ENCODE measurements at places on chromosomes 16 and 17. TPM values are rescaled to one million over a fixed set of nuclear protein-coding genes. Genes with fewer than 3 reads are reported as not detected.

The GP1BA gene
- total RNA-seq, result not detected

The GEMIN4 gene
- total RNA-seq, result 21.3 TPM

The BAIAP3 gene
- total RNA-seq, result 0.09 TPM

The KCNH6 gene
- total RNA-seq, result not detected

The MYCBPAP gene
- total RNA-seq, result 1.7 TPM

The HS3ST2 gene
- total RNA-seq, result not detected

The CCDC154 gene
- total RNA-seq, result 0.41 TPM

DNA sequence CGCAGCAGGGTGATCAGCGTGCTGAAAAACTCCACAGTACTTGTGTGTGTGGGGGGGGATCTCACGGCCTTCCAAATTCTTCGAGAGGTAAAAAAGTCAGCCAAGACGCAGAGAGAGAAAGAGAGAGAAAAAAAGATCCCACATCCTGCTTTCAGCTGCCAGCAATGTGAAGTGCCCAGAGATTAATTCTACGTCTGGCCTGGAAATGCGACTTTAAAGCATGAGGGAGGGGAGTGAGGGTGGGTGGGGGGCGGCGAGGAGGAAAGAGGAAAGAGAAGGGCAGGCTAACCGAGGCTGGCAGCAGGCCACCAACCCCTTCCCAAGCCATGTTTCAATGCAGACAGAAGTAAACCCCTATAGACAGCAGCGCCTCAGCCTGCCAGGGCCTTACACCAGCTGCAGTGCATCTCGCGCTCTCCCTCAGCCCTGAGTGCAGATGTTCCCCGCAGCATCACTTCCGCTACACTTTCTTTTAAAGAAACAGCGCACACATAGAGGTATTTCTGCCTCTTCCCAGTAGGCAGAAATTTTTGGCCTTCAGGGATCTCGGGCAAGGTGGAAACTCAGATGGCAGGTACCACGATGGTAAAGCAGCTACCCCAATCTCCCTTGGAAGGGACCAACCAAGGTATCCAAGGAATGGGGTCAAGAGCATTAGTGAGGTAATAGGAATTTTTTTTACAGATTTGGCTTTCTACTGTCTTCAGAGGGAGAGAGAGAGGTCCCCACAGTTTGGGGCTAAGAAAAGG, 87.8 kb downstream of the SMG6 start:
- peak; percentile 99 for DNase-seq

DNA sequence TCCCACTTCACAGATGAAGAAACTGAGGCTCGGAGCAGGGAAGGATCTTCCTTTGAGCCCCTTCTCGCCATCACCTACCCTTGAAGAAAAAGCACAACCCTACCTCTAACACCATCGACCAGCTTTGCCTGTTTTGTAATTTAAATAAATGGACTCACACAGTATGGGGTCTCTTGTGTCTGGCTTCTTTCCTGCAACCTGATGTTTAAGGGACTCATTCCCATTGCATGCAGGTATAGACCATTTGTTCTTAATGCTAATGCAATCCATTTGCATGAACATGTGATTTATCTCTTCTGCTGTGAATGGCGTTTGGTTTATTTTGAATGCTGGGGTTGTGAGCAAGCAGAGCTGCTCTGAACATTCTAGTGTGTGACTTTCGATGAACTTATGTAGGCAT, 150.8 kb upstream of the FOXF1 start:
- DNase-seq, result no peak

GRCh38 chr16:28213396-28213795, 1.6 kb upstream of the XPO6 start:
- DNase-seq, result no peak

DNA sequence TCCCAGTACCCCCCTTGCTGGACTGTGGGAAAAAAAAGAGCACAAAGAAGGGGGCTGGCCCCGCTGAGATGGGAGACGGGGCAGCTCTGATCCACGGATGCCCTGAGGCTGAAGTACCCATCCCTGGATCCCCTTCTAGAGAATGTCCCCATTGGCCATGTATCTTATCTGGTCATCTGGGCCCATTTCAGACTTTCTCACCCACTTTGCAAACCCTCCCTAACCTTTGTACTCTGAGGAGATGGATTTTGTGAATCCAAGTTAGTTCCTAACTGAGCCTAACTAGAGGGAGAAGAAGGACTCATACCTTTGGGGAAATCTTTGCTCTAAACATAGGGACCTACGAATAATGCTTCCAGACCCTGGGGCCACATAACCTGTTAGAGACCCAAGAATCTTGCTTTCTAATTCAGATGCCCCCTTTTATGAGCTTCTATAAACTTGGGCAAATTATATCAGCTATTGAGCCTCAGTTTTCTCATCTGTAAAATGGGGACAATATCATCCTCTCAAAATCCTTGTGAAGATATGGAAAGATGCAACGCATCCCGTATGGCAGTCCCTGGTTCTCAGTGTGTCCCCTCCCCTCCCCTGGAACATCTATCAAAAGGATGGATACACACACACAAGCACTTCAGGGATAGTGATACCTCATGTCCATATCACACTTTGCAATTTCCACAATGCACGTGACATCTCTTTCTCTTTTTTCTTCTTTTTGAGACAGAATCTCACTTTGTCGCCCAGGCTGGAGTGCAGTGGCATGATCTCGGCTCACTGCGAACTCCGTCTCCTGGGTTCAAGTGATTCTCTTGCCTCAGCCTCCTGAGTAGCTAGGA, 16.8 kb upstream of the FZD2 start:
- no peak for DNase-seq

GRCh38 chr17:74218436-74218835, 5.1 kb downstream of the TTYH2 start:
- peak; percentile 79 for DNase-seq

- peak; percentile 63 for DNase-seq
Measured at GRCh38 chr16:83420206-83420760, 387.5 kb upstream of the HSBP1 start.

- peak; percentile 92 for DNase-seq
Measured at GRCh38 chr17:2122641-2123302, 67.9 kb downstream of the HIC1 start.

DNA sequence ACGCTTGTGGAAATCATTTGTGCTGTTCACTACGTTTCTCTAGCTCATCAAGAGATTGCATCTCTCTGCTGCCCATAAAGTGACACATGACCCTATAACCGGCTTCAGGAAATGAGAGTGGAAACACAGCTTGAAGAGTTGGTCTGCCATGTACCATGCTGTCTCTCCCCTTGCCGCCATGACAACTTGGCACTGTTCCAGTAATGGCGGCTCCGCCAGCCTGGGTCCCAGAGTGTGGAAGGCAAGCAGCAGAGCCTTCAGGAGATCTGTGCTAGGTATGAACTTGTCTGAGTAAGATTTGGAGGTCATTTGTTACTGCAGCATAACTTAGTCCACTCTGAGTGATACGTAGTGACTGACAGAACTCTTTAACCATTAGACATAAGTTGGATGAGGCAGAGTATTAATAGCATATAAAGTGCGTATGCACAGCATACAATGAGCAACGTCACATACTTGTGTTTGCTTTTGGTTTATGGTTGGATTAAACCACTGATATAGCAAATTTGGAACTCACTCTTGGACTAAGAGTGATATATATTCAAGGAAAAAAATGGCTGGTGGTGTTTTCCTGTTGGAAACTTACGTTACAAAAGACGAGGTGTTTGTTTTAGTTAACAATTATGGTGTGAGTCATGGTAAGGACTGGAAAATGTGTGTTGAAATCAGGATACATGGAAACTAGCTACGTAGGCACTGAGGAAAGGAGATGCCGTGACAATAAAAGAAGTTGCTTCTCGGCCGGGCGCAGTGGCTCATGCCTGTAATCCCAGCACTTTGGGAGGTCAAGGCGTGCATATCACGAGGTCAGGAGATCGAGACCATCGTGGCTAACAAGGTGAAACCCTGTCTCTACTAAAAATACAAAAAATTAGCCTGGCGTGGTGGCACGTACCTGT, 24.4 kb upstream of the PMP22 start:
- DNase-seq, result peak; percentile 39

DNA sequence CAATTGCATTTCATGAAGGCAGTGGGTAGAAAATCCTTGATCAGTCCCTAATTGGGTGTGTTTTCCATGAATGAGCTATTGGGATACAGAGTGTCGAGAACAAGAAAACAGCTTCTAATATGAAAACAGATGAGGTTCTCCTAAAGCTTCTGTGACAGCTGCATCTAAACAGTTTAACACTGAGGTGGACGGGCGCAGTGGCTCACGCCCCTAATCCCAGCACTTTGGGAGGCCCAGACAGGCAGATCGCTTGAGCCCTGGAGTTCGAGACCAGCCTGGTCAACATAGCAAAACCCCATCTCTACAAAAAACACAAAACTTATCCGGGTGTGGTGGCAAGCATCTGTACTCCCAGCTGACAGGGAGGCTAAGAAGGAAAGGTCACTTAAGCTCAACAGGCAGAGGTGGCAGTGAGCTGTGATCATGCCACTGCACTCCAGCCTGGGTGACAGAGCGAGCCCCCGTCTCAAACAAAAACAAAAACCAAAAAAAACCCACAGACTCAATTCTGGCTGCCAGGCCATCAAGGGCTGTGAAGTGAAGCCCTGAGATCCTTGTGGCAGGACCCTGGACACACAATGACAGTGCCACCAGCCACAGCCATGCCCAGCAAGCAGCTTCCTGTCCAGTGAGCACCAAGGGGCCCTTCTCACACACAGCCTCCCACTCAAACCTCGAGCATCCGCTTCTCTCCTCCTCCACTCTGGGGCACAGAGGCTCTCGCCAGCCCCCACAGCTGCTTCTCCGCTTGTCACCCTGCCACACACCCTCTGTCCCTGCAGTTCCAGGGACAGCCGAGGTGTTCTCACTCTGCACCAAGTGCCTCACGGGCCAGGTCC, 44.0 kb downstream of the ANKRD11 start:
- no peak for DNase-seq

DNA sequence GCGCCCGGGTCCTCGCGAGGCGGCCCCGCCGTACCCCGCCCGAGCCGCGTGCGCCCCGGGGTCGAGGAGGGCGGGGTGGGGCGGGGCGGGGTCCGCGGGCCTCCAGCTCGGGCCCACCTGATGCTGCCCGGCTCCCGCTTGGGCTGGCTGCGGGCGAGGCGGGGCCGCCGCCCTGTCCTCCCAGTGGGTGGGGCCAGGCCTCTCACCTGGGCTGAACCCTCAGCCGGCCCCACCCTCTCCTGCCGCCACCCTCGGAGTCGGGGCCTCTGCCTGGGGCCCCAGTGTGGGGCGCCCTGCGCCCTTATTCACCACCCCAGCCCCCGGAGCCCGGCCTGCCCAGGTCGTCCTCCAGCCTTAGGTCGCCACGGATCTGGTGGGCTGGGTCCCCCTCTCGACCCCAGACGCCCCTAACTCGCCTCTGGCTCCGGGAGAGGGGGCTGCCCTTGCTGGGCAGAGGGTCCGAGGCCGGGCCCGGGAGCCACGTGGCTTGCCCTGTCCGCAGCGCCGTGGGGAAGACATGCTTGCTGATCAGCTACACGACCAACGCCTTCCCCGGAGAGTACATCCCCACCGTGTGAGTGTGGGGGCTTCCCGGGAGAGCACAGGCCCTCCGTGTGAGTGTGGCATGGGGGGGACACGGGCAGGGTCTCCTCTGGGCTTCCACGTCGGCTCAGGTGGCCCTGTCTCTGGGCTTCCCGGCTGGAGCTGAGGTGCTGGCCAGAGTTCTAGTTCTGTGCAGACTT, 578 bp downstream of the RAC3 start:
- DNase-seq, result no peak

DNA sequence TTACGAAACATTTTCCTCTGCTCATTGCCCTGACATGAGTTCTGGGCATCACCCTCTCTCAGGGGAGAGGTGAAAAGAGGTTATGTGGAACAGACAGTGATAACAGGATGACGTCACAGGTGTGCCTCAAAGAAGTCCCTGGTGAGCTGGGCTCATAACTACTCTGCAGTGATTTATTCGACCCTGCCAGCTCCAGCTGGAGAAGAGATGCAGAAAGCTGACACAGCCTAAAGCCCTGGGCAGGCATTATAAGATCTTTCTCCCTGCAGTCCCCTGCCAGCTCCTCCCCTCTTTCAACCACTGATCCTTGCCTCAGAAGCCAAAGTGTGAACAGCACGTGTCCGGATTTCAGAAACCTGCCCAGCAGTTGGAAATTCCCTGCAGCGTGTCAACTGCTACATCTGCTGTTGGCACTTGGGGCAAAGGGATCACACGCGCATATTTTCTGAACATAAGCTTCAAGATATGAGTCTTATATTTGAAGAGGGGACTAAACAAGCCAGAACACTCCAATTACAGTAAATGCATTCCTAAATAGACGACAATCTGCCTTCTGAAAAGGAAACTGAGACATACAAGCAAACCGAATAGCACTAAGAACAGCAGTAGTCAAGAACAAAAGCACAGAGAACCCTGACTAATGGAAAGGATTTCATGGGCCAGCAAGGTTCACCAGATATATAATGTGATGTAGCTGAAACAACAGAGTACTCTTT, 80.5 kb downstream of the SMG6 start:
- peak; percentile 95 for DNase-seq

DNA sequence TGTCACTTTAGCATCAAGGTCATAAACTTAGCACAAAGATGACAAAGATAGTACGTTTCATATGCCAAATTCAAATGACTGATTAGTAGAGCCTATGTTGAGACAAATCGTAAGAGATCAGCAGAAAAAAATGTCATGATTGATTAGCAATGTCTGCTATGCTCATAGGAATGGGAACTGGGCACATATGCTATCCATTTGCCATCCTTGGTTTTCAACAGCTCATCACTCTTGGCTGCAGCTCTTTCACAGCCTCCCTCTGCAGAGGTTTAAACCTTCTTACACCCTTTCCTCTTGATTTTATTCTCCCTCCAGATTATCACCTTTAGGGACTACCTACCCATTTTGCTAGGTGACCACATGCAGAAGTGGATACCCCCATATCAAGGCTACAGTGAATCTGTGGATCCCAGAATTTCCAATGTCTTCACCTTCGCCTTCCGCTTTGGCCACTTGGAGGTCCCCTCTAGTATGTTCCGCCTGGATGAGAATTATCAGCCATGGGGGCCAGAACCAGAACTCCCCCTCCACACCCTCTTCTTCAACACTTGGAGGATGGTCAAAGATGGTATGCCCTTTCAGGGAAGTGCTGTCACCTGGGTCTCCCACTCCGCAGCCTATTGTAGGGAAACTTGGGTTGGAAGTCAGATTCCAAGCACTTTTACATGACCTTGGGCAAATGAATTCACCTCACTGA, 16.2 kb downstream of the MPO start:
- no peak for DNase-seq

- no peak for DNase-seq
Measured at GRCh38 chr17:37117373-37118142, 168.8 kb downstream of the AATF start.

DNA sequence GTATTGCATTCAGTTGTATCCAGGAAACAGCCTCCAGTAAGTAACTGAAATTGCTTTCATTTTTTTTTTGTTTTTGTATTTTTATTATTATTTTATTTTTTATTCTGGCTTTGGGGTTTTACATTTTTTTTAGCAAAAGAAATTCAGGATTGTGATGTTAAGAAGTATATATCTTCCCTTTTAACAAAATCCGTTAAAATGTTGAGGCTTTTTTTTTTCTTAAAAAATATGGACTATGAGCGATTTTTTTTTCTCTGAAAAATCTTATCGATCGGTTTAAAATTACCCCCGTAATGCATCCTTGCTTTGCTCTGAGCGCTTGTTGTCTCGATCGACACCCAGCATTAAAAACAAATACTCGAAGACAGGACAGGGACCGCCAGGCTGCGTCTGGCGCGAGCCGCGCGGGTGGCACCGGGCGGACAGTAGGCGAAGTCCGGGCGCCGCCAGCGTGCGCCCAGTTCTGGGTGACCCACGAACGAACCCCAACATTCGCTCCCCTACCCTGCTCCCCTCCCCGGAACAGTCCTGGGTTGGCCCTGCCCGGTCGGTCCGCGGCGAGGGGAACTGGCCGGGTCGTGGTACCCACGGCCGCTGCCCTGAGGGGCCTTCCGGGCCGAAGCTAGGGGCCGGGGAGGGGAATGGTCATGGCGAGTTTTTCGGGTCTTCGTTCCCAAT, 482 bp downstream of the BAHCC1 start:
- no peak for DNase-seq
